ENCODE measurements at places on chromosomes 3 and 15. TPM values are rescaled to one million over a fixed set of nuclear protein-coding genes. Genes with fewer than 3 reads are reported as not detected.

LIPH gene
- 0.48 TPM for total RNA-seq

A4GNT gene
- not detected for total RNA-seq

LMLN gene
- 4.4 TPM for total RNA-seq

LEKR1 gene
- 1.2 TPM for total RNA-seq

SERPINI2 gene
- total RNA-seq, result not detected

CASR gene
- not detected for total RNA-seq

- peak; percentile 51 for DNase-seq
Measured at GRCh38 chr15:25054329-25054728, 99.5 kb downstream of the SNRPN start.

DNA sequence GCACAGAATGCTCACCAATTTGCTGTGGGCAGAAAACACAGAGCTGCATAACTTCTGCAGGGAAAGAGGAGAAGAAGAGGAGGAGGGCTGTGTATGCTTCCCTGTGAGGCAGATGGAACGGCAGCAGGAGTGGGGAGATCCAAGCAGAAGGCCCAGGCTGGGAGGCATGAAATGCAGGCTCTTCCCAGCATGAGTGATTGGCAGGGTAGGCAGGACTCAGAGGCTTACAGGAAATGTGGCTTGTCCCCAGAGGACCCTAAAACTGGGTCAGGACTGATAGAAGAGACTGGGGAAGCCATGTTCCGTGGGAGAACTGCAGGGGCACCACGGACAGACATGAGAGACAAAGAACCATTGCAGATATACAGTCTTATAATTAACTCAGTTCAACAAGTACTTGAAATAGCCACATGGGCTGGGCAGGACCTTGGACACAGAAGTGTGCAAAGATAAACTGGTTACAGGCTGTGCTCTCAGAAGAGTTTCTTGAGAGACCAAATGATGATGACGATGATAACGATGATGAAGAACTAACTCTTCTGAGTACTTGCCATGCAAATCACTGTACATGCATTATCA is 286.9 kb downstream of the EPHB1 start:
- no peak for DNase-seq

DNA sequence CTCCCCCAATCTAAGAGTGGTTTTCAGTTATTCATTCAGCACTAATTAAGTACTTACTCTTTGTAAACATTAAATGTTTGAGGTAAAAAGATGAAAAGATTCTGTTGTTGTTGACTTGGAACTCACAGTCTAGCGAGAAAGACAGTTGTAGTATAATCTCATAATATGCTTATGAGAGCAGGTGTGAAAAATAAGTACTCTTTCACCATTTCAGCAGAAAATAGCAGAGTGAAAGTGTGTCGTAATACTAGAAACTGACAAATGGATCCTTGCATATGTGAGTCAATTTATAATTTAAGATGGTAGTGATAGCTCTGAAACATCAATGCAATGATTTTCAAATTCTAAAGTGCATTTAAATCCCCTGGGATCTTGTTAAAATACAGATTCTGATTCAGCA is 618.8 kb upstream of the CCDC54 start:
- DNase-seq, result no peak

GRCh38 chr3:137008976-137009375 is 51.2 kb downstream of the IL20RB start:
- DNase-seq, result no peak

GRCh38 chr3:181851063-181851462 is 139.3 kb downstream of the SOX2 start:
- DNase-seq, result no peak

DNA sequence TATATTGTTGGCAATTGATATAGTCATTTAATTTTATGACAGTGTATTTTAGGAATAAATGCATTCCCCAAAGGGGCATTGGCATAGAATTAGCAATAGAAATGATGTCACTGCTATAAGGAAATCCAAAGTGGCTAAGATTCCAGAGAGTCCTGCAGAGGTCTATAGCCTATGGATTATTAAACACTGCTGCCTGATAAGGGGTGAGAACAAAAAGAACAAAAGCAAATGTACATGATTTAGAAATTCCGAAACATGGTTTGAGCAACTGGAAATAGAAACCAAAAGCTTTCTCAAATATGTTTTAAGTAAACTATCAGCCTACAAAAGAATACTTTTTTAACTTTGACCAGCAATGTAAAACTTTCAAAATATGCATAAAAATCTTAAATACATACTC is 280.1 kb upstream of the RASGRP1 start:
- DNase-seq, result no peak

GRCh38 chr3:119810018-119810435 is 28.1 kb downstream of the NR1I2 start:
- DNase-seq, result no peak

DNA sequence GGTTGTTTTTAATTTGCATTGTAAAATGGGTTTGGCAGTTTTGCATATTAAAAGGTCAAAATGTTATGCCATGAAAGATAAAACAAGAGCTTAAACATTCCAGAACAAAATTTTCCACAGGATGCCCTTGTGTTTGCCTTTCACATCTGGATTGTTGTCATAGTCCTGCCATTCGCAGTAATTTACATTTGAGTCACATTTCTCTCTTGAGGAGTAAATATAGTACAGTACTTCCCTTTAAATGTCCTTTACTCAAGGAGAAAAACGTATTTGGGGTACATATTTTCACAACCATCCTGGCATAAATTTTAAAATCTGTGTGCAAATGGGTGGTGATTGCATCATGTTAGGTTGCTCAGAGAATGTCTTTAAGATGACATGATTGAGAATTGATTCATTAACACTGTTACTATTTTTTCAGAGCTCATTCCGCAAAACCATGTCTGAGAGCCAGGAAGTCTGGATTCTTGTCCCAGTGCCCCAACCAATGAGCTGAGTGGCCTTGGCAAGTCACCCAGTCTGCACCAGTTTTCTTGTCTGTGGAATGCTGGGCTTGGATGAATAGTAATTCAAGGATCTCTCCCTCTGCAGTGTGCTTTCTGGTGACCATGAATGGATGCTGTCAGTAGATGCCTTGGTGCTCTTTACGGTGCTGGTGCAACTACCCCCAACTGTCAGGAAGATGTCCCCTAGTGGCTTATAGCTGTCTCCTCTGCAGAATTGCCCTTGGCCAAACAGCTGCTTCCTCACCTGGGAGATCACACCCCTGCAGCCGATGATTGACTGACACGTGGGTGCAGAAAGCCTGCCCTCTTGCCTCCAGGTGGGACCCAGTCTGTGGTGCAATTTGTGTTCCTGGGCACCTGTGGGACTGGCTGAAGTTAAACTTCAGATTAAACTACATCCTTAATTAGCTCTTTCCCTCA is 43.0 kb downstream of the ABHD5 start:
- DNase-seq, result no peak

DNA sequence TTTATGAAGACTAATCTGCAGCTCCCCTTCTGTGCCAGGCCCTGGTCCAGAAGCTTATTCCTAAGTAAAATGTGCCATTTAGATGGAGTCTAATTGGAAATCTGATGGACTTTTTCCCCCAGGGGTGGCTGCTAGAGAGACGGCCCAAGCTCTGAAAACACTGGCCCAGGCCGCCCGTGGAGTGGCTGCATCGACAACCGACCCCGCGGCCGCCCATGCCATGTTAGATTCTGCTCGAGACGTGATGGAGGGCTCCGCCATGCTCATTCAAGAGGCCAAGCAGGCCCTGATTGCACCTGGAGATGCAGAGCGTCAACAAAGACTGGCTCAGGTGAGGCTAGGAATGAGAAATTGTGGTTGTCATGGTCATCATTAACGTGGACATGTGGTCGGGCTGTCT is 305.8 kb upstream of the TPM1 start:
- no peak for DNase-seq

- DNase-seq, result no peak
Measured at GRCh38 chr3:140085001-140085400, 150.0 kb downstream of the CLSTN2 start.

DNA sequence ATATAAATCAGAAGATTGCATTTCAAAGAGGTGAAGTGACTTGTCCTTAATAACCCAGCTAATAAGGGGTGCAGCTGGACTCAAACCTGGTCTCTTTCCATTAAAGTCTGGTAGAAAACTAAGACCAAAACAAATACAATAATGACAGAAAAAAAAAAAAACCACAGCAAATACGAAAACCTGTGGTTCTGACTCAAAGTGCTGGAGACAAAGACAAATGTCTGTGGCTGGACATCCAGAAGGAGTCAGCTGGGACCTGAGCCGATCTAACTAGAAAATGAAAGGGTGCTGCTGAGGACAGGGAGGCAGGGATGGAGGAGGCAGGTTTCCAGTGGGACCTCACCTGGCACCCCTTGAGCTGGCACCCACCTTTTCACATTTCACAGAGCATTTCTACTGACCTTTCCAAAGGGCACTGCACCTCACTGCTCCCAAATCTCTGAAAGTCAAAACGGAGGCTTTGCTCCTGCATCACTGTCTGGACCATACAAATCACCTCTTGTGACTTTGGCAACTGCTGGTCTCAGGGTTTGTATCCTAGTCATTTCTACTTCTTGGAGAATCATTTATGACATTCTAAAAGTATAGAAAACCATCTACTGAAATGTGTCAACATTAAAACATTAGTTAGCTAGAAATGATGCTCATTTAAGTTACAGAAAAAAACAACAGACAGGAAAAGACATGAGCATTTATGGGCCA is 61.7 kb downstream of the CCNL1 start:
- no peak for DNase-seq

DNA sequence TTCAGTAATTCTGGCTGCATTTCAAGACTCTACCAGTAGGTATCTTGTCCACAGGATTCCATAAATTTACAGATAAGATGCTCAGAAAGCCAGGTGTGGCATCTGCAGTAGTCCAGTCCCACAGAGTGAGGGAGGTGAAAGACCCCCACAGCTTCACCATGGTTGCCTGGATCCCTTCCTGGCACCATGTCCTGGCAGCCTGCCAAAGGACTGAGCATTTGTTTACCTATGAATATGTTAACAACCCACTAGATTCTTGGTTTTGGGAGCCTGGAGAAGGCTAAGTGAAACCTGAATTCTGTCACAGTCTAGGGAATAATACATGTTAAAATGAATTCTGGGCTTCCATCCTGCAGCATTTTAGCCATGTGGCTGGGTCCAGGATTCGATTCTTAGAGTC is 14.9 kb downstream of the CHST2 start:
- no peak for DNase-seq

DNA sequence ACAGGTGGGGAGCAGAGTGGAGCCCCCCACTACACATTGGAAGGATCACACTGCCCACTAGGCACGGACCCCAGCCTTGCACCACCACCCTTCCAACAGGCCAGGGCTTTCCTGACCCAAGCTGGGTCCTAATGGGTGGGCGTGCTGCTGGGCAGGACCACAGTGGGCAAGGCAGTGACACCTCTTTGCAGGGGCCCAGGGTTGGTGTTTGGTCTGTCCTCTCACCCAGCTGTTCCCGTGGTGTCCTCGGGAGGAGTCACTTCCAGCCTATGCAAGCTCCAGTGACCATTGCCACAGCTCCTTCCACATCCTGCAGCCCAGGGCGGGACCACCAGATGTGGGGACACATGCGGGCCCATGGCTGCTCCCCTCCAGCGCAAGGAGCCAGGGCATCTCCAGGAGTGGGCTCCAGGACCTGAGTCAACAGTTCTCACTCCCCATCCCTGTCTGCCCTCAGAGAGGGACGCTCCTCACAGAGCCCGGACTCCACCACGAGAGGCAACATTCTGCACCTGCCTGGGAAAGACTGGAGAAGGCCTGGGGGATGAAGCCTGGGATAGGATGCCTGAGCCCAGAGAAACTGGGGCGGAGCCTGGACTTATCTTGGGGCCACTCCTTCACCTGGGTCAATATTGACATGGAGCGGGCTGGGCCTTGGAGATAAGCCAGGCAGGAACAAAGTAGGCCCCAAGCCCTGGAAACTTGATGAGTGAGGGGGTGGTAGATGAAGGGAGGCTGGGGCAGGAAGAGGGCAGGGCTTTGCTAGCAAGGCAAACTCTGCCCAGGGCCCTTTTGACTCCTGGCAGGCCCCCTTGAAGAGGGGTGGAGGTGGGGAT is 3.9 kb upstream of the VILL start:
- peak; percentile 85 for DNase-seq

GRCh38 chr3:101931081-101931480 is 81.8 kb downstream of the NFKBIZ start:
- no peak for DNase-seq

DNA sequence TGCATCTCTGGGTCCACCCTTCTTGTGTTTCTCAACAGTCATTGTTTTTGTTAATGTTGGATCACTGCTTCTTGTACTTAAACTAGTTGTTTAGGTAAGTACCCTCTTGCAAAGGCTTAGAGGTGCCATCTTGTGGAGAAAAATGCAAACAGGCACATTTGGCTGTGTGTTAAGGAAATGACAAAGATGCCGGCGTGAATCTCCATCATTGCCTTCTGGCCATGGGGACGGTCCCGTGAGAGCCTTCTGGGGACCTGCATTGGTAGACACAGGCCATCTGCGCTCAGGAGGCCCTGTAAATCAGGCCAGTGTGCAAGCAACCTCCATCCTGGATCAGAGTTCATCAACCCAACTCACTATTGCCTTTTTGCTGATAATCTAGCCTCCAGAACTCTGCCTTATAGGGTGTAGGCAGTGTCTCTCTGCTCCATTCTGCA is 158.6 kb upstream of the NR2E3 start:
- DNase-seq, result no peak

DNA sequence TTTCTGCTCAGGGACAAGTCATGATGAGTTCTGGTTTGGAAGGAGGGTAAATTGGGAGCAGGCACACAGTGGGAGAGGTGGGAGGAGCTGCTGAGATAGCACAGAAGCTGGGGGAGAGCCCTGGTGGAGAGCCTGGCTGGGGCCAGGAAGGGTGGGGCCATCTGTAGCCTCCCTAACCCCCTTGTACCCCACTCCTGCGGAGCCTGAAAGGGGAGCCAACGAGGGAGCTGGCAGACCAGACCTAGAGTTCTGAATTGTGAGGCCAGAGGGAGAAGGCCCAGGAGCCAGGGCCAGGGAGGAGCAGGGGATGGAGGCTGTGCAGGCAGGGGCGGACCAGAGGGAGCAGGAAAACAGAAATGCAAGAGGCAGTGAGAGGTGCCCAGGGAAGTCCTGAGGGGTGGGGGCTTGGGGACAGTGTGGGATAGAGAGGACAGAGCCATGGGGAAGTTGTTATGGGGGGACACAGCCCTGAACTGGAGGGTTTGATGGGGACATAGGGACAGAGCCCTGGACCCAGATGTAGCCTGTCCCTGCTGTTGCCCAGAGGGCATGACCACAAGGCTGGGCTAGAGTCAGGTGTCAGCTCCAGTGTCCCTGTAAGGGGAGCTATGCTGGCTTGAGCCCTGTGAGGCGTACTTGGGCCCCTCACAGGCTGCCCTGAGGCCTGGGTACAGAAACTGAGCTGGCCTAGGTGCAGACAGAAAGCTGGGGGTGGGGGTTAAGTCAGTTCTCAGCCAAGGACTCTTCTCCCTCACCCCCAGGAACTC is 1.2 kb downstream of the TMIE start:
- no peak for DNase-seq

All from mesenteric fat pad (tissue), 1 donor.